Neural progenitor cell (in vitro differentiated cells): ENCODE measurements at places on chromosomes 3 and 15. TPM values are rescaled to one million over a fixed set of nuclear protein-coding genes. Genes with fewer than 3 reads are reported as not detected.

DNA sequence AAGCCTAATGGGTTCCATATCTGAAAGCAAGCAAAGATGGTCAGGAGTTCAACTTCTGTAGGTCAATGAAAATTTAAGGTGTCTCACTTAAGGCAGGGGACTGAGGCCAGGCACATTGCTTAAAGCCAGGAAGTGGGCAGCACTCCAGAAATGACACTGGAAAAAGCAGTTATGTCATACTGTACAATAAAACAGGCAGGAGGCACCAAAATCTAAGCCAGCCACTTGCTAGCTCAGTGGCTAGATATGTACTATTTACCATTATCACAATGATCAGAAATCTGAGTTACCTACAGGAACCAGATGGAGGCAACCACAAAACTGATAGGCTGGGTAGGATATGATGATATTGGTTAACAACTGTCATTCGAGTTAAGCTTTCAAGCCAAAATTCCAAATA lies 57.3 kb downstream of the FRMD5 start:
- DNase-seq: no peak

FAM107A gene
- 0.11 and 0.71 TPM in 2 replicates for total RNA-seq

SOX2 gene
- 584 and 605 TPM in 2 replicates for total RNA-seq

HIGD2B gene
- total RNA-seq: not detected in 2 replicates
